ENCODE measurements at places on chromosomes 6 and 20.

- no peak for DNase-seq
Measured at GRCh38 chr6:170137176-170137891, 153.5 kb downstream of the DLL1 start.

GRCh38 chr6:44593539-44593944 is 206.0 kb downstream of the CDC5L start:
- DNase-seq = peak; percentile 31

GRCh38 chr6:125859727-125860126 is 69.0 kb downstream of the NCOA7 start:
- no peak for DNase-seq

DNA sequence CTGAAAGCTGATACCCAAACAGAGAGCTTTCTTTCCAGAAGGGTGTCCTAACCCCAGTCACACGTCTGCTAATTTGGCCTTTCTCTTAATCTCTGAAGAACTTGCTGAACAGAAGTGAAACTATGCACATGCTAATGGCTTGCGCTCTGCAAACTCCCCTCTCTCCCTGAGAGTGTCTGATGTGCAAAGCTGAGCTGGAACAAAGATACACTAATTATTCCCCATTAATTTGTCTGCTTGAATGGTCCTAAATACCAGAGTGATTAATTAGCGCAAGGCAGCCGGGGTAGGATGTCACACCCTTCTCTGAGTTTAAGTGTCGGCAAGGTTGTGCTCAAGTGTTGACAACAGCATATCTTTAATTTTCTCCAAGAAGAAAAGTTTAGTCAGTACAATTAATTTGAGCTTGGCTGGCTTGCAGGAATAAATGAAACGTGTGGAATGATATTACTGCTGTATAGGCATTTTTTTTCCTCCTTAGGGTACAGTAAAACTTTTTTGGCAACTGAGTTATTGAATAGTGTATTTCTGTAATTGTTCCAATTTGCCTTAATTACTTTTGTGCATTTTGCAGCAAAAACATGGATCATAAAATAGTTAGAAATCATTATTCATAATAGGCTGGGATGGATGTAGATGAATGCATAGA is 715.9 kb upstream of the POU3F2 start:
- DNase-seq = no peak

DNA sequence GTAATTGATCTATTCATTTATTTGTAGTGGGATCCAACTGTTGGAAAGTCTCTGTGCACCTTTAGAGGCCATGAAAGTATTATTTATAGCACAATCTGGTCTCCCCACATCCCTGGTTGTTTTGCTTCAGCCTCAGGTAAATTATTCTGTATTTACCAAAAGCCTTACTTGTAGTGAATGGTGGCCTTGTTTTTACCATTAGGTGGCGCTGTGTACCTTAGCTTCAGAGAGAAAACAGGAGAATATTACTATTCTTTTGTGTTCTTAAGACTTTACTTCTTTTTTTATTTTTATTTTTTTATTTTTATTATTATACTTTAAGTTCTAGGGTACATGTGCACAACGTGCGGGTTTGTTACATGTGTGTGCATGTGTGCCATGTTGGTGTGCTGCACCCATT is 23.7 kb downstream of the PEX7 start:
- DNase-seq = no peak

GRCh38 chr20:38008233-38008944 is 24.9 kb downstream of the TTI1 start:
- DNase-seq = no peak

DNA sequence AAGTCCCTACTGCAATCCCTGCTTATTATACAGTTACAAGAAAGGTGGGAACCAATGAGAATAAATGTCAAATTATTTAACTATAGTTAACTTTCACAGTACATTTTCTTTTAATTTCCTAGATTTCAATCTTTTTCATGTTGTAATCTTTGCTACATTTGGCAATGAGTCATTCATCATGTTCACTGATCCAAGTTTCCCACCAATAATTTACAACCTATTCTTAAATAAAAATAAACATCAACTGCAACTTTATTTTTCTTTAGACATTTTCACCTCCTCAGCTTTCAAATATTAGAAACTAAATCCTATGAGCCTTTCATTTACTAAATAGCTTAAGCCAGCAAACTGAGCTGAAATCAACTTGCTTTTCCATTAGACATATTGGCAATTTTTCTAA is 541.3 kb upstream of the BTBD3 start:
- DNase-seq = no peak

DNA sequence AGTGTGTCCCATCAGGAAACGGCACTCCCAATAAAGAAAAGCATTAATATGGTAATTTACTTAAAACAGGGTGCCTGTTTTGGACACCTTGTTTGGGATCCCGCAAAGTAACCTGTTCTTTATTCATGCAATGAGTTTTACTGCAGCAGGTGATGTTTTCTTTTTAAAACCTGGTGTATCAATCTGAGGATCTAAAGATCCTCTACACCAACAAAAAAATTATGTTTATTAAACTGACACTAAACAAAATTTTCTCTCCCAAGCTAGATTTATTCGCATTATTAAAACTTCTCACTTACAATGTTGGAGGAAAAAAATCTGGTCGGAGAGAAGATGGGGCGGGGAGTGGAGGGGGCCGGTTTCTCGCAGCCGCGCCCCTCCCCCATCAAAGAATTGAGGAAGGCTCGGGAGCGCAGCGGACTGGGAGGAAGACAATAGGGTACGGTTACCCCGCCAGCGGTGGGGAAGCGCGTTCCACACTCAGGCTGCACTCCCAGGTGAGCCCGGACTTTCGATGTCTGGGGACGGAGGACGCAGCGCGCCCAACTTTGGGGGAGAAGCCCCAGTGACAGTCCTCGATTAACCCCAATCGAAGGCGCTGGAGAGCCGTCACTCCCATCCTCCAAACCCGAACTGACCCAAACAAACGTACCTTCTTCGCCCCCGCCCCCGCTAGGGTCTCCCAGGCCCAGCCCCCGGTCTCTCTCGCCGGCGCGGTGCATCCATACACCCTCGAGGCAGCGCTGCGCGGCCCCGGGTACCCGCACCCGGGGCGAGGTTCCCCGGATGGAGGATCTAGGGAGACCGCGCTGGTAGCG is 1.3 kb downstream of the CD24 start:
- DNase-seq = no peak

GRCh38 chr20:23118144-23118543 is 32.0 kb upstream of the CD93 start:
- DNase-seq = no peak

DNA sequence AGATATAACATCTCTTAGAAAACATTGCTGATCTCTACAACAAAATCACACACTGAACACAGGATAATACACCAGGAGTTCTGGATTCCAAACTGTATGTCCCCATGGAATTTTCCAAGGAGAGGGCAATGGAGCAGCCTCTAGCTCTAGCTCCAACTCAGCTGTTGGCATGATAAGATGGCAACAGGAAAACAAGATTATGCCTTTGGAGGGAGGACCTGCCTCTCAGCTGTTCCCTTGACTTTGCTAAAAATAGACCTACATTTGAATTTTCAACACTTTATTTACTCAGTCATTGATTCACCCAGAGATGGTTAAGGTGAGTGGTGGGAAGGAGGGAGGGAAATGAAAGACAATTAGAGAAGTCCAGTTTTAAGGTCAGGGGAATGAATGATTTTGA is 246.7 kb downstream of the ALDH8A1 start:
- no peak for DNase-seq

GRCh38 chr20:59835448-59836395 is 97.7 kb downstream of the SYCP2 start:
- no peak for DNase-seq

- no peak for DNase-seq
Measured at GRCh38 chr6:158211273-158212055, 43.3 kb downstream of the GTF2H5 start.

GRCh38 chr6:148779142-148779562 is 32.3 kb downstream of the UST start:
- DNase-seq = no peak

DNA sequence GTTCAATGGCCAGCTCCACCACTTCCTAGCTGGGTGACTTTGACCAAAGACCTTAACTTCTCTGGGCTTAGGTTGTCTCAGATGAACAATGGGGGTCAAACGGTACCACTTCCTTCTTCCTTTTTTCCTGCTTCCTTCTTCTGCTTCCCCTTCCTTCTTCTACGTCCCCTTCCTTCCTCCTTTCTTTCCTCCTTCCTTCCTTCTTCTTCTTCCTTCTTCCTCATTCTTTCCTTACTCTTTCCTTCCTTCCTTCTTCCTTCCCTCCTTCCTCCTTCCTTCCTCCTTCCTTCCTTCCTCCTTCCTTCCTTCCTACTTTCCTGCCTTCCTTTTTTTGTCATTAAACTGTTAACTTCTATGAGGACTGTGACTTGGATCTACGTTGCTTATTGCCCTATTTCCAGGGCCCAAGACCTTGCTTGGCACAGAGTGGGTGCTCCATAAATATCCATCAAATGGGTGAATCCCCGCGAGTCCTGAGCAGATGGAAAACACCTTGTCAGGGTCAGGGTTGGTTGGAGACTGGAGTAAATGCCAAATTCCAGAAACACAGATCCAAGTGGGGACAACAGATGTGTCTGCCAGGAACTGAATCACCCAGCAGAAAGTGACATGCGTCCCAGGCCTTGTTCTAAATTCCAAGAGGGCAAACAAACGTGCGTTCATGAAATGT is 243.3 kb downstream of the PREX1 start:
- no peak for DNase-seq

- DNase-seq = no peak
Measured at GRCh38 chr6:15616261-15616660, 46.6 kb downstream of the DTNBP1 start.

DNA sequence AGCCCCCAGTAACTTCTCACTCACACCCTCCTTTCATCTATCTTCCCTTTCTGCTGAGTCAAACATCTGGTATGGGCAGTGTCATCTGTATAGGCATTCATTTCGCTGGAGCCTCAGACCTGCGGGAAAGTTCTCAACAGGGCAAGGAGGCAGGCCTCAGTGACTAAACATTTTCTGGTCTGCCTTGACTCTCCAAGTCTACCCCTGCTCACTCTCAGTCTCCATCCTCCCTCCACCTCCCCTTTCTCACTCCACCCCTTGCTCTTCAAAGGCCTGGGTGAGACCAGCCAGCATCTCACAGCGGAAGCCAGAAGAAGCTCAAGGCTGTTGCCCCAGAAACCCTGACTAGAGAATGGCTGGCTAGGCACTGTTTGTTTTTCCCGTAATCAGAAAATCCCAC is 105.0 kb upstream of the BEND6 start:
- DNase-seq = no peak

- DNase-seq = no peak
Measured at GRCh38 chr6:40947876-40948526, 91.0 kb downstream of the UNC5CL start.

GRCh38 chr6:43966374-43966658 is 160.9 kb downstream of the MRPL14 start:
- DNase-seq = no peak

DNA sequence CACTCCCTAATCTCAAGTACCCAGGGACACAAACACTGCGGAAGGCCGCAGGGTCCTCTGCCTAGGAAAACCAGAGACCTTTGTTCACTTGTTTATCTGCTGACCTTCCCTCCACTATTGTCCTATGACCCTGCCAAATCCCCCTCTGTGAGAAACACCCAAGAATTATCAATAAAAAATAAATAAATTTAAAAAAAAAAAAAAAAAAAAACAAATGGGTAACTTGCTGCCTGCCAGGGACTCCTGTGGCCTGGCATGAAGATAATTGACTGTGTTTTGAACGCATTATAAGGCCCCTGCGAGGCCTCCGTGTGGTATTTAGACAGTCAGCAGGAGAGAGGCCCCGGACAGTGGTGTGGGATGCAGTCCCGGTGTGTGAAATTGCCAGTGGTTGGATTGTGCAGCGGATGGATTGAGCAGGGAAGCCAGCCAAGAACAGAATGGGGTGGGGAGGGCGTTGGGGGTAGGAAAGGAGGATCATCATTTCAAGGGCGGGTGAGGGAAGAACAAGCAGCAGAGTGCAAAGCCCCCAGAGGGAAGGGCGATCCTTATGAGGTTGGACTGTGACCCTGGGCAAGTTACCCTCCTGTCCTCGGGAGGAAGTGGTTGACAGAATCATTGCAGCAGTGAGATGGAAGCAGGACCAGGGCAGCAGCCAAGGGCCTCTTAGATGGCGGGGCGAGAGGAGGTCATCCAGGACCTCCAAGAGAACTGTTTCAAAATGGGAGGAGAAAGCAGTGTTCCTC is 43.3 kb downstream of the PPARD start:
- no peak for DNase-seq

- DNase-seq = peak; percentile 81
Measured at GRCh38 chr20:2840138-2840966, at the start of the genes PCED1A and VPS16. PCED1A (minus strand) TSS chr20:2840655; CDS start chr20:2839912, 743 bp downstream. VPS16 (plus strand) TSS chr20:2840745; CDS start chr20:2840775, 30 bp downstream.

DNA sequence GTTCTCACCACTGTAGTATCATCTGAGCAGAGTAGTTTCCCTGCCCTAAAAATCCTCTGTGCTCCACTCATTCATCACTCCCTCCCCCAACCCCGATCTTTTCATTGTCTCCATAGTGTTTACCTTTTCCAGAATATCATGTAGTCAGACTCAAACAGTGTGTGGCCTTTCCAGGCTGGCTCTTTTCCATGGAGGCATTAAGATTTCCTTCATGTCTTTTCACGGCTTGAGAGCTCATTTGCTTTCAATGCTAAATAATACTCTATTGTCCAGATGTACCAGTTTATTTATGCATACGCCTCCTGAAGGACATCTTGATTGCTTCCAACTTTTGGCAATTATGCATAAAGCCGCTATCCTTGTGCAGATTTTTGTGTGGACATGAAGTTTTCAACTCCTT is 235.8 kb downstream of the PHACTR1 start:
- DNase-seq = no peak

GRCh38 chr6:144349690-144350527 is 64.8 kb downstream of the UTRN start:
- DNase-seq = no peak

DNA sequence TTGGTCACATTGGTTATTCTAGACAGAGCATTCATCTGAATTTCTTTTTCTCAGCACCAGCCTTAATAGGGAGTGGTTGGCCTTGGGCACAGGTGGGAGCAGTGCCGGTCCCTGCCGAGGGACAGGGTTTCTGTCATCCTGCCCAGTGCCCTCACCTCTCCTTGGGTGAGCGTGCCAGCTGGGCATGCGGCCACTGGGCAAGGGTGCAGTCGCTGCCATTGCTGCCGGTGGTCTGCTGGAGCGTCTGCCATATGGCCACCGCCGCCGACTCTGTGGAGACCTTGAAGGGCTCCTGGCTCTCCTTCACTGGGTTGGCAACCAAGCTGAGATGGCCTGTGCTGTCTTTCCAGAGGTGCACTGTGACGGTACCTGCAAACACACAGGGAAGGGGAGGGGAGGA is 16.4 kb upstream of the UQCC2 start:
- DNase-seq = no peak

GRCh38 chr20:51961964-51962761 is 159.8 kb upstream of the SALL4 start:
- no peak for DNase-seq

GRCh38 chr6:44548319-44548718 is 160.8 kb downstream of the CDC5L start:
- DNase-seq = no peak

All from activated CD8-positive, alpha-beta memory T cell treated with anti-CD3 and anti-CD28 coated beads for 4 hours (primary cell).